ENCODE measurements at places on chromosomes 6 and 20. TPM values are rescaled to one million over a fixed set of nuclear protein-coding genes. Genes with fewer than 3 reads are reported as not detected.

The RNF8 gene
- 34.4 TPM for total RNA-seq

The LINC00237 gene
- not detected for total RNA-seq

The C6orf58 gene
- not detected for total RNA-seq

The ID1 gene
- total RNA-seq = 729 TPM

The SLA2 gene
- total RNA-seq = not detected

The CDSN gene
- not detected for total RNA-seq

The OTOR gene
- not detected for total RNA-seq

The C6orf118 gene
- total RNA-seq = not detected

The QRSL1 gene
- 15.0 TPM for total RNA-seq

The OR2H2 gene
- not detected for total RNA-seq

The FYN gene
- total RNA-seq = 36.7 TPM

The ZNF391 gene
- not detected for total RNA-seq

The SEL1L2 gene
- total RNA-seq = not detected

The GTSF1L gene
- not detected for total RNA-seq

The ASIP gene
- total RNA-seq = not detected

The PLA2G7 gene
- not detected for total RNA-seq

The CST4 gene
- not detected for total RNA-seq

GRCh38 chr20:10385850-10386544, 48.0 kb downstream of the MKKS start:
- H3K4me3 ChIP-seq = no peak overlapping the region
- no peak overlapping the region for H3K27ac ChIP-seq
- H3K27me3 ChIP-seq = no peaks in the 10 kb centered on the region
- DNase-seq = no peak
- H3K4me1 ChIP-seq = peaks cover 11% of the 10 kb centered on the region

GRCh38 chr6:110528930-110529325, 52.5 kb upstream of the SLC22A16 start:
- H3K4me1 ChIP-seq = peaks cover 63% of the 10 kb centered on the region
- H3K4me3 ChIP-seq = no peak overlapping the region
- DNase-seq = no peak
- H3K27me3 ChIP-seq = no peaks in the 10 kb centered on the region

DNA sequence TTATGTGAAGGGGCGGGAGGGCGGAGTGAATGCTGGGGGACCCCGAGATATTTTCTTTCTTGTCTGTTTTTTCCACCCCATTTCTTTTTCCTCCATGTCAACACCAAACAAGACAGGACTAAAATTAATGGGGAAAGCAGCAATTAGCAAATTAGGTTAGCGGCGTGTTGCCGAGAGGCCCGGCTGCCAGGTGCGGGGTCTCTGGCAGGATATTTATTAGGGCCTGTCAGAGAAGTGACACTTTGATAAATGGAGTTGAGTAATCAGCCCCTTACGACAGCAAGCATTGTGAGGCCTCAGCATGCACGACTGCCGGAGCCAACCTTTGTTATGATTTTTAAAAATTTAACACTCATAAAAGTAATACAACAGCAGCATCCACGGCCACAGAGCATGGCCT, 193.8 kb downstream of the DHX35 start:
- no peak overlapping the region for H3K4me3 ChIP-seq
- H3K4me1 ChIP-seq = no peaks in the 10 kb centered on the region
- no peak for DNase-seq

DNA sequence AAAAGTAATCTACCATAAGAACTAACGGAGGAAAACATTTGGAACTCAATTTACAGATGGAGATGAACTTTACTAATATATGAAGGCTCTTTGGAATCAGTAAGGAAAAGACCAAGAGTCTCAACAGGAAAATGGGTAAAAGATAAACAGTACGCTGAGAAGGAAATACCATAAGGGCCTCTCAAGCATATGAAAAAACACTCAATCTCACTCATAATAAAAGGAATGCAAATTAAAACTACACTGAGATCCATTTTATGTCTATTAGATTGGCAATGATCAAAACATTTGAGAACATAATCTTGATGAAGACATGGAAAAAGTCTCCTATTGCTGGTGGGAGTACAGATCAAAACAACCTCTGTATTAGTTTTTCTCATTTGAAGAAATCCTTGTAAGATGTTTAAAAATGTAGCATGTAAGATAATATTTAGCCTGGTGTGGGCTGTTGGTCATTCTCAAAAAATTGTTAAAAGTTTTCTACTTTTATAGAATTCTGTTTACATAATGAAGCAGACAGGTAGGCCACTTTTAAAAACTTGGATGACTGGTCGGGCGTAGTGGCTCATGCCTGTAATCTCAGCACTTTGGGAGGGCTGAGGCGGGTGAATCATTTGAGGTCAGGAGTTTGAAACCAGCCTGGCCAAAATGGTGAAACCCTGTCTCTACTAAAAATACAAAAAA, 14.5 kb downstream of the REV3L start:
- H3K4me1 ChIP-seq = peaks cover 42% of the 10 kb centered on the region
- H3K36me3 ChIP-seq = peaks cover 17% of the 10 kb centered on the region
- no peaks in the 10 kb centered on the region for H3K27me3 ChIP-seq
- no peak overlapping the region for H3K4me3 ChIP-seq
- peak; percentile 58 for DNase-seq
- H3K27ac ChIP-seq = peak overlapping the region; percentile 25

GRCh38 chr6:154304191-154304590, 52.4 kb downstream of the IPCEF1 start:
- H3K27me3 ChIP-seq = no peaks in the 10 kb centered on the region
- H3K4me3 ChIP-seq = no peak overlapping the region
- DNase-seq = no peak
- no peaks in the 10 kb centered on the region for H3K36me3 ChIP-seq

- H3K27ac ChIP-seq = peak overlapping the region; percentile 55
- peak; percentile 68 for DNase-seq
- peaks cover 38% of the 10 kb centered on the region for H3K4me1 ChIP-seq
- no peak overlapping the region for H3K4me3 ChIP-seq
- no peaks in the 10 kb centered on the region for H3K36me3 ChIP-seq
Observed at GRCh38 chr20:44409132-44409600, 53.7 kb downstream of the HNF4A start.

DNA sequence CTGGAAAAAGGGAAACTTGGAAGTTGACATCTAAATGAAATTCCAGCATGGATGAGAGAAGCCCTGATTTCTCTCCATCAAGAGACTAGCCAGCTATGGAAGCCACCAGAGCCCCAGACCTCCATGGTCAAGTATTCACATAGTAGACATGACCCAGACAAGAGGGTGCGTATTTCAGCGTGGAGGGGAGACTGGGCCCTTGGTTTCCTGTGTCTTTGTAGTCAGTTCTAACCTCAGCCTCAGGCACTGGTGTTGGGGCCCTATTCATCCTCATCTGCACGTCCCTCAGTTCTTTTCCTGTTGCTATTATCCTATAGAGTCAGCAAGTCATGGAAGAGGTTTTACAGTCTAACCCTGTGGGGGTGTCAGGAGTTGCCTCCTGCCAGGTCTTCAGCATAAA, 12.5 kb downstream of the GNL1 start:
- DNase-seq = no peak
- no peaks in the 10 kb centered on the region for H3K4me1 ChIP-seq
- peaks cover 35% of the 10 kb centered on the region for H3K36me3 ChIP-seq
- no peak overlapping the region for H3K27ac ChIP-seq
- H3K27me3 ChIP-seq = no peaks in the 10 kb centered on the region
- H3K4me3 ChIP-seq = no peak overlapping the region

GRCh38 chr6:105810105-105810921, 275.8 kb upstream of the PRDM1 start:
- peaks cover 19% of the 10 kb centered on the region for H3K4me1 ChIP-seq
- H3K36me3 ChIP-seq = no peaks in the 10 kb centered on the region
- H3K27me3 ChIP-seq = no peaks in the 10 kb centered on the region
- H3K27ac ChIP-seq = peak overlapping the region; percentile 58
- DNase-seq = peak; percentile 77

- no peak overlapping the region for H3K27ac ChIP-seq
- H3K4me3 ChIP-seq = no peak overlapping the region
- no peaks in the 10 kb centered on the region for H3K36me3 ChIP-seq
- peaks cover 14% of the 10 kb centered on the region for H3K4me1 ChIP-seq
- DNase-seq = no peak
Observed at GRCh38 chr20:63536241-63536977, 767 bp downstream of the PTK6 start.

- no peaks in the 10 kb centered on the region for H3K36me3 ChIP-seq
- DNase-seq = no peak
- H3K4me1 ChIP-seq = no peaks in the 10 kb centered on the region
- no peaks in the 10 kb centered on the region for H3K27me3 ChIP-seq
- H3K4me3 ChIP-seq = no peak overlapping the region
- H3K27ac ChIP-seq = no peak overlapping the region
Observed at GRCh38 chr6:153872946-153873345, 166.1 kb upstream of the OPRM1 start.

DNA sequence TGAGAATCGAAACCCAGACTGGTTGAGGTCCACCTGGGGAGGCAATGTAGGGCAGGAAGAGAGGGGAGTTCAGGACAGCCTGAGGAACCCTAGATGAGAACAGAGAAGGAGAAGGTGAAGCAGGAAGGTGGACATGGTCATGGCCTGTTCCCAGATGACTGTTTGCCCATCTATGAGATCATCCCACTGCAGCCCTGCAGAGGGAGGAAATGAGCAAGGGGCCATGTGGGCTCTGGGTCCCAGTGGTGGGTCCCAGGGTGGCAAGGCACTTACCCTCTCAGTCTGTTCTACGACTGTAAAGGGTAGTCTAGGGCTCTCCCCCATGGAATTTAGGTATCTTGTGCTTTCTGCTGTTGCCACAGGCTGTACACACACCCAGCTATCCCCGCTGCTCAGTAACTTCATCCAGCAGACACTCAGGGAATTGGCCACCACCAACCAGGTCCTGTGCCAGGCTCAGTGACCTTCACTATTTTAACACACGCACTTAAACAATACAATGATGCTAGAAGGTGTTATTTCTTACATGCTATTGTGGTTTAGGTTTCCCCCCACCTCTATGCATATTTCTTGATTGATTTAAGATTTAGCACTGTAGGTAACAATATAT, 89.8 kb downstream of the TOX2 start:
- no peak overlapping the region for H3K4me3 ChIP-seq
- H3K36me3 ChIP-seq = peaks cover 28% of the 10 kb centered on the region
- H3K27ac ChIP-seq = no peak overlapping the region

DNA sequence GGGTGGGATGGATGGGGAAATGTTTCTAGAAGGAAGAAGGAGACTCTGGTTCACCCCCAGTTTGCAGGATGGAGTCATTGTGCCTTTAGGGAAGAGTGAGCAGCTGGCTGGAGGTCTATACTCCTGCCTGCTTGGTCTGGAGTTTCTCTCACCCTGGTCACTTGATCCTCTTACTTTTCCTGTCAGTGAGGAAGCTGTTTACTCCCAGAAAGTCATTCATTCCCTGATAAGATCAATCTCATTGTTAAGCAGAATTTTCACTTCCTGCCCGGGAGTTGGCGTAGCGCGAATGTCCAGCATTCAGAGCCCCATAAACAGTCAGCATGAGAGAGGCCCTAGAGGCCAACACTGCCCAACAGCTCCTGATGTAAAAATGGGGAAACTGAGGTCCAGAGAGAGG, 70.4 kb upstream of the SIRPA start:
- H3K36me3 ChIP-seq = no peaks in the 10 kb centered on the region
- H3K27ac ChIP-seq = no peak overlapping the region
- DNase-seq = no peak
- H3K27me3 ChIP-seq = no peaks in the 10 kb centered on the region
- peaks cover 10% of the 10 kb centered on the region for H3K4me1 ChIP-seq
- no peak overlapping the region for H3K4me3 ChIP-seq

DNA sequence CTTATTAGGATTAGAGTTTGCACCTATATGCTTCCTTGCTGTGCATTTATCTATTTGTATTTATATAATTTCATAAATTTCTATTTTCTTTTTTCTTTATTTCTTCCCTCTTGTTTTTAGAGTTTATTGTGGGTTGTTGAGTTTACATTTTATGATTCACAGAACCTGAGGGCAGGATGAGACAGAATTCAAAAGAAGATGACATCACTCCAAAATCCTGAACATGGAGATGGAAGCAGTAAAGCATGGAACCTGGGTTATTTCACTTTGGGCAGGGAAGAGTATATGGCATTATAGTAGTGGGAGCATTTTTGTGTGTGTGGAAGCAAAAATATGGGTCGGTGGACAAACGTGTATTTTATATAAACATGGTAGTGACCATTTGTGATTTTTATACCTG, 157.5 kb downstream of the RFX6 start:
- H3K27ac ChIP-seq = no peak overlapping the region
- no peaks in the 10 kb centered on the region for H3K36me3 ChIP-seq
- H3K27me3 ChIP-seq = no peaks in the 10 kb centered on the region
- DNase-seq = no peak
- H3K4me1 ChIP-seq = no peaks in the 10 kb centered on the region

- DNase-seq = no peak
- peaks cover 31% of the 10 kb centered on the region for H3K4me1 ChIP-seq
- no peak overlapping the region for H3K27ac ChIP-seq
- H3K27me3 ChIP-seq = no peaks in the 10 kb centered on the region
Observed at GRCh38 chr6:55866128-55866527, 9.3 kb downstream of the BMP5 start.

DNA sequence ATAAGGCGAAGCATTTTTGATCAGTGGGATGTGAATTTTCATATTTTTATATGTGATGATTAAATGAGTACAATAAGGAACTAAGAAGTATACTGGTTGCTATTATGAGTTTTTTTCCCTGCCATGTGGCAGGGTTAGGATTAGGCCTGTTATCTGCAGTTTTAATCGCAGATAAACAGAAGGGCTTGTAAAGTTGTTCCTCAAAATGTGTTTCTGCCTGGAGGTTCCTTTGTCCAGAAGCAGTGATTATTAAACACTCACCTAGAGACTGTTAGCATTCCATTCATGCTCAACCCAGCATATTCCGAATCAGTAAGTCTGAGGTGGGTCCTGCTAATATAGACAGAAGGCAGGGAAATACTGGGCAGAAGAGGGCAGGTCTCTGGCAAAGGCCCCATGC, 316.0 kb downstream of the CLIC5 start:
- H3K4me3 ChIP-seq = no peak overlapping the region
- peak overlapping the region; percentile 90 for H3K27ac ChIP-seq
- no peak for DNase-seq
- H3K36me3 ChIP-seq = no peaks in the 10 kb centered on the region
- no peaks in the 10 kb centered on the region for H3K27me3 ChIP-seq
- H3K4me1 ChIP-seq = peaks cover 82% of the 10 kb centered on the region

- H3K4me1 ChIP-seq = peaks cover 17% of the 10 kb centered on the region
- no peak overlapping the region for H3K27ac ChIP-seq
- DNase-seq = peak; percentile 12
- H3K4me3 ChIP-seq = no peak overlapping the region
Observed at GRCh38 chr6:1524040-1524480, 85.7 kb upstream of the FOXC1 start.

GRCh38 chr6:21167790-21168189, 425.8 kb upstream of the SOX4 start:
- no peak overlapping the region for H3K27ac ChIP-seq
- H3K4me3 ChIP-seq = no peak overlapping the region
- no peaks in the 10 kb centered on the region for H3K36me3 ChIP-seq
- H3K4me1 ChIP-seq = peaks cover 7% of the 10 kb centered on the region

- no peaks in the 10 kb centered on the region for H3K4me1 ChIP-seq
- H3K4me3 ChIP-seq = no peak overlapping the region
- H3K27me3 ChIP-seq = no peaks in the 10 kb centered on the region
- no peak overlapping the region for H3K27ac ChIP-seq
- peaks cover 3% of the 10 kb centered on the region for H3K36me3 ChIP-seq
- no peak for DNase-seq
Observed at GRCh38 chr6:143164565-143165105, 103.9 kb downstream of the AIG1 start.
